Heart right ventricle (tissue), 16 donors: ENCODE measurements at places on chromosomes 6 and 20. TPM values are rescaled to one million over a fixed set of nuclear protein-coding genes. Genes with fewer than 3 reads are reported as not detected.

F13A1 gene
- total RNA-seq = 20.6 TPM

CST5 gene
- total RNA-seq = not detected

DNA sequence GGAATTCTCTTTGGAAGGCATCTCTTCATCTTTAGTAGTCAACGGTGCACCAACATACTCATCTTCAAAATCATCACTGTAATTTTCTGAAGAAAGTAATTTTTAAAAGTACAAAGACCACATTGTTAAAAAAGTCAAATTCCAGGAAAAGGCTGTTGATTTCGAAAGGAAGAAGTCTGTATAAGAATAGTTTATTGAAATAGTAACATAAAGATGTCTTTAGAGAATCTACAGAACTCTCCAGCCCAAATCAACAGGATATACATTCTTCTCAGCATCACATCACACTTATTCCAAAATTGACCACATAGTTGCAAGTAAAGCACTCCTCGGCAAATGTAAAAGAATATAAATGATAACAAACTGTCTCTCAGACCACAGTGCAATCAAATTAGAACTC, 23.4 kb downstream of the CEP162 start:
- DNase-seq = no peak

GRCh38 chr6:14396826-14397517, 279.4 kb downstream of the CD83 start:
- no peak for DNase-seq

GRCh38 chr6:34057191-34057590, 88.7 kb downstream of the GRM4 start:
- no peak for DNase-seq
